ENCODE measurements at places on chromosomes 12 and 14.

DNA sequence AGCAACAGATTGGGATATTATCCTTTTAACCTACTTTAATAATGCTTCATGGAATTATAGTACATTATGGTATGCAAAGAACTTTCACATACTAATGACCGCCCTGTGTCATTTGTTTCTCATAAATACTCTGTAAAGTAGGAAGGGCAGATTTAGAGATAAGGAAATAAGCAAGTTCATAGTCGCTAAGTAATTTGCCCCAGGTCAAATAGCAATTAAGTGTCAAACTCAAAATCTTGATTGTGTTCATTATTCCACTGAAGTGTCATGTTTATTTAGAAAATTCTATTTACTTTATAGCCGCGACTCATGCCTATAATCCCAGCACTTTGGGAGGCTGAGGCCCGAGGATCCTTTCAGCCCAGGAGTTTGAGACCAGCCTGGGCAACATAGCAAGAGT, 98.7 kb upstream of the ATF1 start:
- DNase-seq: no peak

GRCh38 chr14:68160779-68161546, 341.4 kb downstream of the RAD51B start:
- no peak for DNase-seq

DNA sequence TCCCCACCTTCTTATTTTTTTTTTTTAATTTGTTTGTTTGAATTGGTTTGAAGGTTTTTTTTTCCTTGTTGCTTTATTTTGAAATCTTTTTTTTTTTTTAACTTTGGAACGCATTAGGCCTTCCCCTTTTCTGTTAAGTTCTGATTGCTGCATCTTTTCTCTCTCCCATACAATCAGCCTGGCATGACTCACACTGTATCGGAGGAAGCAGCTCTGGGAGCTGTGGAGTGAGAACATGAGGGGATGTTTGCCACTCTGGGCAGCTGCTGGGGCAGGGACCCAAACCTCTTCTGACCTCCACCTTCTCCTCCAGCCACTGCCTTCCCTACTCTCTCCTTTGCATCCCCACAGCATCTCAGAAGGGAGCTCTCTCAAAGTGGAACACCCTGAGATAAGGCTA, 160.3 kb upstream of the FKBP4 start:
- DNase-seq: no peak

GRCh38 chr14:50967103-50967502, 22.8 kb upstream of the PYGL start:
- no peak for DNase-seq

DNA sequence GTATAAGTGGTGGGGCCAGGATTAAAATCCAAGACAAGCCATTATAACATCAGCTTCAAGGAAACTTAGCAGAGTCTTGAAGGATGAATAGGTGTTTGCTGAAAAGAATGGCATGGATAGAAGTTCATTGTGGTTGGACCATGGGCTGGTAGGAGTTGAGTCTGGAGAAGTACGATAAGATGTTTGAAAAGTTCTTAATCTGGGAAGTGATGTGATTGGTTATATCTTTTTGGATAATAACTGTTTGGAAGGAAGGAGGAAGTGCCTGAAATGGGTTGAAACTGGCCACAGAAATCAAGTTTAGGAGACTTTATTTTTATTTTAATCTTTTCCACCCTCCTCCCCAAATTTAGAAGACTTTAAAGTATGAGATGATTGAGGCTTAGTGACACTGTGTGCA, 4.9 kb downstream of the DENR start:
- DNase-seq: no peak

GRCh38 chr14:78135450-78135891, 34.7 kb upstream of the NRXN3 start:
- DNase-seq: no peak

GRCh38 chr14:23559010-23559925, 3.2 kb downstream of the THTPA start:
- DNase-seq: peak; percentile 65

GRCh38 chr12:22971701-22972191, 346.8 kb downstream of the ETNK1 start:
- DNase-seq: no peak

GRCh38 chr12:95316798-95317197, 99.2 kb downstream of the VEZT start:
- DNase-seq: no peak

DNA sequence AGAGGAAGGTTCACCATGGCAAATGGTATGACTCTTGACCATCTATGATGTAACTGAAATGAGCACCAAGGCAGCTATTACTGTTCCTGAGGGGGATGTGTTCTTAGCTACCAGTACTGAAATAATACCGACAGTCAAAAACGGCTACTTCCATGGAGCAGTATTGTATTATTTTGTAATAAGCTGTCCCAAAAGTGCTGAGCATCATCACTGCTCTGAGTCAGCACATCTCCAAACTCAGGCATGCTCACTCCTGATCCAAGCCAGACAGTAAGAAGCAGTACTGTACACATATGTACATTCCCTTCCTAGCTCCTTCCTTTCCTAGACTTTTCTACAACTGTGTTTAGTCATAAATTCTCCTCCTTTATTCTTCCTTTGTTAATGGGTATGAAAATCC, 8.6 kb downstream of the VTI1B start:
- no peak for DNase-seq

- DNase-seq: no peak
These were observed 9.0 kb downstream of the BCL11B start for GRCh38 chr14:99262977-99263448.

GRCh38 chr12:6140651-6141447, 16.4 kb upstream of the VWF start:
- DNase-seq: no peak

- no peak for DNase-seq
These were observed 150.9 kb downstream of the MED13L start for GRCh38 chr12:116126610-116127009.

GRCh38 chr14:51862860-51863259, 2.4 kb downstream of the GNG2 start:
- DNase-seq: no peak

DNA sequence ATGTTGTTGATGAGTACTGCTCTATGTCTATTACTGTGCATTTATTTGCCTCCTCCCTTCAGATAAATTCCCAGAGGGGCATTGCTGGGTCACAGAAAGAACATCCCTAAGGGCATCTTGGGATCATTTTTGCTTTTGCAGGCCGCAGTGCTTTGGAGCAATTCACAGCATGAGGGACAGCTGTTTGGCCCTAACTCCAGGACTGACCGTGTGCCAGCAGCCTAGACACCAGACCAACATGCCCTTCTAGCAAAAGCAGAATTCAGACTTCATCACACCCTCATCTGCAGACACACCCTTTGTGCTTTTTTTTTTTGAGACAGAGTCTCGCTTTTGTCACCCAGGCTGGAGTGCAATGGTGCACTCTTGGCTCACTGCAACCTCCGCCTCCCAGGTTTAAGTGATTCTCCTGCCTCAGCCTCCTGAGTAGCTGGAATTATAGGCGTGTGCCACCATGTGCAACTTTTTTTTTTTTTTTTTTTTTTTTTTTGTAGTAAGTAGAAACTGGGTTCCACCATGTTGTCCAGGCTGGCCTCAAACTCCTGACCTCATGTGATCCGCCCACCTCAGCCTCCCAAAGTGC, 31.0 kb downstream of the RNF34 start:
- no peak for DNase-seq

DNA sequence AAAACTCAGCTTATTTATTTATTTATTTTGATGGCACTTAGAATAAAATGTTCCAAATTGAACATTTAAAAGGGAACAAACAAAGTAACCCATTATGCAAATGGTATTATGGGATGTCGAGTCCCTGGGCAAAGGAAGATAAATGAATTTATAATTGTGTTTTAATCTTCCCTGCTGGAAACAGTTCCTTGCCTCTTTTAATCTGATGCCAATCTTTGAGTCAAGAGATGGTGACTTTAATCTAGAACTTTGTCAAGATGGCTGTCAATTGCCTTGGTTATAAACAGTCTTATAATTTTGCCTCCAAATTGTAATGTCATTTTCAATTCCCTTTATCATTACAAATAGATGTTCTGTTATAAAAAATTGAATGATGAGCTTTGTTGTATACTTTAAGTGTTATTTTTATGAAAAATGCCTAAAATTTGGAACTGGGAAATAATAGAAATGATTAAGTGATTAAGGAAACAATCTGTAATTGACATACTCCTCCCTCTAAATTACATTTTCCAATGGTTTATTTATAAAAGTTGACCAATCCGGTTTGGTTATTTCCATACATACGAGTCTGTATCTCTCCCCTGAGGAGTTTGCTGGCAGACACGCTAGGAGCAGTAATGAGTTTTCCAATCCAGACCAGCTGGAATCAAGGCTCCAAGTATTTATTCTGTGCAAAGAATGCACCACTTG, 134.9 kb upstream of the FRMD6 start:
- DNase-seq: no peak

DNA sequence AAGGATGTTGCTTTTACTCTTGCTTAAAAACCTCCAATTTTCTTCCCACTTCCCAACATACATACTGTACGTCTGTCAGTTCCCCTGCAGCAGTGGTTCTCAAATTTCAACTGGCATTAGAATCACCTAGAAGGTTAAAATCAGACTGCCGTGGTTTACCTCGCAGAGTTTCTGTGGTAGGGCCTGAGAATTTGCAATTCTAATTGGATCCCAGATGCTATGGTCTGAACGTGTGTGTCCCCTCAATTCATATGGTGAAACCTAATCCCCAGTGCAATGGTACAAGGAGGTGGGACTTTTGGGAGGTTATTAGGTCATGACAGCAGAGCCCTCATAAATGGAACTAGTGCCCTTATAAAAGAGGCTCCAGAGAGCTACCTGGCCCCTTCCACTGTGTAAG, 226.9 kb downstream of the CRADD start:
- DNase-seq: no peak

DNA sequence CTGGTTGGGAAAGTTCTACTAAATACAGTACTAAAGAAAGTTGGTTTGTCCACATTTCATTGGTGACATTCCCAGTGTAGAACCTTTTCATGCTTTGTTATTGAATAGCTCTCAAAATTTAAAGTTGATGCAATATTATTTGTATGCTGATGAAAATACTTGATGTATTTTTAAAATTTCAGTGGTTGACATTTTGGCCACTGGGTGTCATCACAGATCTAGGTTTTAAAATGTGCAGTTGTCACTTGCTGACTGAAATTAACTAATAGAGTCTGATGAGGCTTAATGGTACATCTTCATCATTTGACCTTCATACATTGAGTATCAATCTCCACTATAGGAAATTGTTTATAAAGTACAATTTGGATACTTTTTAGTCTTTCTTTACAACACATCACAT, 37.1 kb downstream of the CMAS start:
- DNase-seq: no peak

DNA sequence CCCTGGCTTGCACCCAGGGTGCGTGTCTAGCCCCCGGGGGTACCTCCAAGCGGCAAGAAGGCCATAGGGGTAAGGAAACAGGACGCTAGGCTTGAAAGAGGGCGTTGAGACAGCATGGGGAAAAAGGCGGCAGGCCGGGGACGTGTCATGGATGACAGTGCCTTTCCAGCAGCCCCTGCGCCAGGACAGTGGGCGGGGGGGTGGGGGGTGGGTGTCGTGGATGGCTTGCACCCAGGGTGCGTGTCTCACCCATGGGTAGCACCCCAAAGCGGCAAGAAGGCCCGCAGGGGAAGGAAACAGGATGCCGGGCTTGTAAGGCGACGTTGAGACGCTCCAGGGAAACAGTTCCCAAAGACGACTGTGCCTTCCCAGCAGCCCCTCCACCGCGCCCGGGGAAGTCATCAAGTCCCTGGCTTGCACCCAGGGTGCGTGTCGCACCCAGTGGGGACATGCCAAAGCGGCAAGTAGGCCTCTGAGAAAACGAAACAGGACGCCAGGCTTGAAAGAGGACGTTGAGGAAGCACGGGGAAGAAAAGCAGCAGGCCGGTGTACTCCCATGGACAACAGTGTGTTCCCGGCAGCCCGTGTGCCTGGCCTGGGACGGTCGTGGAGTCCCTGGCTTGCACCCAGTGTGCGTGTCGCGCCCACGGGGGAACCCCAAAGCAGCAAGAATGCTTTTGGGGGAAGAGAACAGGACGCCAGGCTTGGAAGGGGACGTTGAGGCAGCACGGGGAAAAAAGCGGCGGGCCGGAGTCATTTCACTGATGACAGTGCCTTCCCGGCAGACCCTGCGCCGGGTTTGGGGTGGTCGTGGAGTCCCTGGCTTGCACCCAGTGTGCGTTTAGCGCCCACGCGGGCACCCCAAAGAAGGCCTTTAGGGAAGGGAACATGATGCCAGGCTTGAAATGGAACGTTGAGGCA, 163.5 kb upstream of the ALG10B start:
- no peak for DNase-seq

- no peak for DNase-seq
These were observed 30.2 kb upstream of the NR1H4 start for GRCh38 chr12:100443434-100443833.

DNA sequence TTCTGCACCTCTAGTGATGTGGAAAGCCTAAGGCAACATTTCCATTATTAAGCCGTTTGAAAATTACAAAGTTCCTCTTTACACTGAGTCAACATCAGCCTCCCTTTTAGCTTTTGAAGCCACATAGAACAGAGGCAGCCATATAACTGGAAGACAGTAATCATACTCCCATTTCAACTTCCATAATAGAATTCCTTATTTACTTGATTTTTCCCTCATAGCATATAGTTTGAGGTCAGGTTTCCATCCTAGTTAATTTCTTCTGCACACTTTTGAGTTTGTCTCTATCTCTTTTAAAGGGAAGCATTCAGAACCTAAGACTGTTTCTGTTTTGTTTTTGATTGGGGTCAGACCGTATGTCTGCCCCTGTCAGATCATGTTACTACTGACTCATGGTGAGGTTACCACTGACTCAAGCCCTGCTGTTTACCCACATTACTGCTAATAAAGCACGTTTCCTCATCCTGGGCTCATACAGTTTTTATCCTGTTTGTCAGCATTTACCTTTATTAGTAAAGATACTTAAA, 161.0 kb downstream of the SLC38A4 start:
- no peak for DNase-seq

DNA sequence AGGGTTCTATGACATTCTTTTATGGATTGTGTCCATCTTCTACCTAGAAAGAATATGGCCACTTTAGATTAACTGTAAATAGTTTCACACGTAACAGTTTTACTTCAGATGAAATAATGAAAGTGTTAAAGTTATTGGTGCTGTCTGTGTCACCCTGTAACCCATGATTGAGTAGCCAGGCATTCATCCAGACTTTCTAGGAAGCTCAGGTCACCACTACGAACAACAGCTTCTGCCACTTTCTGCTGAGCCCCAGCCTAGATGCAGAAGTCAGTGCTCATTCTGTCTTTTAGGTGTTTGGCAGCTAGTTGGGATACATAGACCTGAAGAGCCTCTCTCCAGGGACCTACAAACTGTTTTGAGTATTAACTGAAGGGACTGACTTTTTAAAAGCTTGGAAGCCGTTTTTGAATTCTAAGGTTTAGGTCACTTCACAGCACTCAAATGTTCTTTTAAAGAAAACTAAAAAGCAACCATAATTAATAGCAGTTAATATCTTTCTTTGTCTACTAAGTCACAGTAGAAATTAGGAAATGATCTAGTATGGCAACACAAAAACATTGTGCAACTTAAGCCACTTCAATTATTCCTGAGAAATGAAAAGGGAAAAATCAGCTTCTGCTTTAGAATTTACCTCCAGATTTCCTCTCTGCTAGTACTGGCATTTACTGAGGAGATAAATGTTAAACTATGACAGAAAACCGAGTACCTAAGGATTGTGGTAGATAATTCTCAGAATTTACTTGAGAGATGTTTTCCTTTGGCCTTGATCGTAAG, 266.9 kb downstream of the CCDC91 start:
- no peak for DNase-seq

All from activated CD8-positive, alpha-beta memory T cell treated with anti-CD3 and anti-CD28 coated beads for 1 hour (primary cell).